SW480 (cell line): ENCODE measurements at places on chromosomes 3 and 15.

GRCh38 chr15:51094606-51095569 lies at the start of gene TNFAIP8L3:
Gene TNFAIP8L3, minus strand, starts transcription at chr15:51094906. Its CDS starts 311 bp downstream, at chr15:51094595.
- no peak for DNase-seq

DNA sequence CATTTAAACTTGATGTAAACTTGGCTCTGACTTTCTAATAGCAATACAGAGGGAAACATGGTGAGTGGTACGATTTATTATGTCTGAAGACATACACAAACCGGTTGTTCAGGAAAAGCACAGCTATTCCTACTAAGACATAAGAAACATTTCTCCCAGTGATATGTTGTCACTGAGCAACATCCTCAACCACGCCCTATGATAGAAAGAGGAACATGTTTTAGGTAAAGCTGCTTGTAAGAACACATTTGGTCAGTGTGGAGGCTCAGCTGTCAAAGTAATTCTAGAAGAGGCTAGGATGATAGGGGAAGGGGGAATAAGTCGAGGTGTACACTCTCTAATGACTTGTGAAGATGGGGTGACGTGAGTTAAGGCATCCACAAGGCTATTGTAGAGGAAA lies 42.7 kb upstream of the B3GNT5 start:
- DNase-seq = no peak

DNA sequence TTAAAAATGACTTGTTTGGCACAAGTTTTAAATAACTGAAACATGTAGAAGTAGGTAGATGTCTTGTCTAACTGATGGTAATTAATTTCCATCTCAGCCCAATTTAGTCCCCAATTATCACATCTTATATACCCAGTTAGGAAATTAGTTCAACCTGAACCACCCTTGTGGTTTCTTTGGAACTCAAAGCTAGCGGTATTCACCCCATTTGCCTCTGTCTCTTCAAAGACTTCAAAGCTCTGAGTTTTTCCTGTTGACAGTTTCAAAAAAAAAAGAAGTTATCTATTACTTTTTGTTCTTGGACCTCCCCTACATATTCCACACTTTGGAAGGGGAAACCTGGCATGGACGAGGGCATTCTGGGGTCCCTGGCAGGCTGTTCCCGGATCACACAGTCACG lies 236.5 kb downstream of the KCNMB2 start:
- no peak for DNase-seq

DNA sequence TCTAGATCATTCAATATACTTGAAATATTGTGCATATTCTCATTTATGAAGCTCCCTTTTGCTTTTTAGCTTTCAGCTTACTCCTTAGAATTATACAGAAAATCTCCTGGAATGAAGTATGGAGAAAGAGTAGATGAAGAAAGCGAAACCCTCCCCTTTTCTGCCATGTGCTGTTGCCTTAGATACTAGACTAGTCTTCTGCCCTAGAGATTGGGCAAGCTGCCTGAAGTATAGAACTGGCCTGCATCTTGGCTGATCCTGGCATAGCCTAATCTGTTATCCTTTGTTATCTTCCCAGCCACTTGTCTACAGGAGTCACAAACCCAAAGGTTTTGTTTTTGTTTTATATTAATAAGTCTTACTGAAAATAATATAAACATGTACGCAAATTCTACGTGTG lies 138.8 kb downstream of the RBPMS2 start:
- DNase-seq = no peak

DNA sequence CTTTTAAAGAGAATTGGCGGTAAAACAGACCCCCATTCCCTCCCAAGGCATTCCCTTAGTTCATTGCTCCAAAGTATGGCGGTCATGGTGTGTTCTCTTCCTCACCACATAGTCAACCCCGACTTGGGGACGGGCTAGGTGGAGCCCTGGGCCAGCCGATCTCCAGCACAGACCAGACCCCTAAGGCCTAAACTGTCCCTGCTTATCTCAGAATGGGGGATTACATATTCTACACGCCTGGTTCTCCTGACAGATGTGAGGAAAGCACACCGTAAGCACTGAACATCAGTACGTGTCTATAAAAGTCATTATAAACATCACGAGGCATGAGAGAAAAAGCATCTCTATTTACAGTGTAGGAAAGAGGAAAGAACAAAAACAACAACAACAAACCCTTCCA lies 244.5 kb upstream of the STT3B start:
- DNase-seq = no peak

DNA sequence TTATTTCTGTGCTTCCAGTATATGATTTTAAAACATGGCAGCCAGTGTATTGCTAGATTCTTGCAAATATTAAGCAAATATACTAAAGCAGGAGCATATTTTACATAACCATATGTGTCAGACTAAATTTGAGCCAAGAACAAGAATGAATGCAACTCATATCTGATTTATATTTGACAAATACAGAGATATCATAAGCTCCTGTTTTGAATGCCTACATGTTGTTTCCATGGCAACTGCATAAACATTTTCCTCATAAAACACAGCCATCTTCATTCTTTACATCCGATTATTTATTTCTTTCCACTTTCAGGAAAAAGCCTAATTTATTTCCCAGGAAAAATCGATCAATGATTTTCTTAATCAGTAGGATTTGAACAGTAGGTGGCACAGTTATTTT lies 172.2 kb upstream of the TSPAN3 start:
- no peak for DNase-seq

DNA sequence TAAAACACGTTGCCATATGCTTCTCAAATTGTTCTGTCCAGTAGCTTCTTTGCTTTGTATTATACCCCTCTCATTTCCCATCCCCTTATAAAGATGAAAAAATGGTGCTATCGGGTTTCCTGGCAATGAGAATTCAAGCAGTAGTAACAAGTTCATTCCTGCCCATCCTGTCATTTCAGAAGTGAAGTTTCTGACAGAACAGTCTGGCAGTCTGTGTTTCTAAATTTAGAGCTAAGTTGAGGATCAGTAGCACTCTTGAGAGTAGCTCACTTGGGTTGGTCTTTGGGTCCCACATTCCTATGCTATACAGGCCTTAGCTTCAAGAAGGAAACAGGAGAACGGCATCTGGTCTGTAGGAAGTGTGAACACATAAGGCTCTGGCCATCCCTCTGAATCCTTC lies 134.6 kb downstream of the GHSR start:
- DNase-seq = no peak

- DNase-seq = no peak
Observed at GRCh38 chr3:188407158-188407880, 253.4 kb downstream of the LPP start.

DNA sequence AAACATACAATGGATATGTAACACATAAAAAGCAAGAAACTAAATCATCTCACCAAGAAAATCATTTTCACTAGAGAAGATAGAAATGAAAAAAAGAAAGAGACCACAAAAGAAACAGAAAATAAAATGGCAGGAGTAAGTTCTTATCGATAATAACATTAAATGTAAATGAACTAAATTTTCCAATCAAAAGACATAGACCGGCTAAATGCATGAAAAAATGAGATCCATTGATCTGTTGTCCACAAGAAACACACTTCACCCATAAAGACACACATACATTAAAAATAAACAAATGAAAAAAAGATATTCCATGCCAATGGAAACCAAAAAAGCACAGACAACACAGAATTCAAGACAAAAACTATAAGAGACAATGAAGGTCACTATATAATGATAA lies 1771.9 kb downstream of the SI start:
- no peak for DNase-seq

DNA sequence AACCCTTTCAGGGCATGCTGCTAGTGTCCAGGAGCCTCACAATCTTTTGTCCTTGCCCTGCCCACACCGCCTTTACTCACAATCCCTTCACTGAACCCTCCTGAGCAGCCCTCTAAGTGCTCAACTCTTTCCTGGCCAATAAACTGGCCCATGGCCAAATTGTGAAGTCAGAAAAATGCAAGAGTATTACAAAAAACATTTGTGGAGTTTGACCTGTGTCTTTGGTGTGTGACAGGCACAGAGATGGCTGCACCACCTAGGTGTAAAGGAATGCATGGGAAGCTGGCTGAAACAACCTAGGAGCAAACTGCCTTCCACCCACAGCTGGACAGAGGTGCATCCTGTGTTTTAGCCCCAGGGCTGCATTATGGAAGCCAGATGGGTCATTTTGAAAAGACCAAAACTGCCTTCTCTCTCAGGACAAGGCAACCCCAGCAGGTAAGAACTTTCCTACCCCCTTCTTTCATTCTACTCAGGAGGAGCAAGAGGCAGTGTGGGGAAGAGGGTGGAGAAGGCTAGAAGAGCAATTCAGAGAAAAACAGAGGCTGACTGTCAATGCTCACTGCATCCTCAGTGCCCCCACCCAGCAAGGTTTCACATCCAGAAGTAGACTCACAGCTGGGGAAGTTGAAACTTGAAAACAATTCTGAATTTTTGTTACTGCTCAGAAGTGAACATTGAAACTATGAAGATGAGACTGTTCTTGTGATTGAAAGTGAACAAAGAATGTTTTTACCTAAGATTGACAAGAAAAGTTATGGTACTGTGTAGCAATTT lies 78.6 kb downstream of the TRIM42 start:
- no peak for DNase-seq

GRCh38 chr3:80535286-80535685 lies 767.5 kb upstream of the ROBO1 start:
- no peak for DNase-seq

GRCh38 chr15:51016615-51017014 lies 78.1 kb downstream of the TNFAIP8L3 start:
- DNase-seq = no peak

DNA sequence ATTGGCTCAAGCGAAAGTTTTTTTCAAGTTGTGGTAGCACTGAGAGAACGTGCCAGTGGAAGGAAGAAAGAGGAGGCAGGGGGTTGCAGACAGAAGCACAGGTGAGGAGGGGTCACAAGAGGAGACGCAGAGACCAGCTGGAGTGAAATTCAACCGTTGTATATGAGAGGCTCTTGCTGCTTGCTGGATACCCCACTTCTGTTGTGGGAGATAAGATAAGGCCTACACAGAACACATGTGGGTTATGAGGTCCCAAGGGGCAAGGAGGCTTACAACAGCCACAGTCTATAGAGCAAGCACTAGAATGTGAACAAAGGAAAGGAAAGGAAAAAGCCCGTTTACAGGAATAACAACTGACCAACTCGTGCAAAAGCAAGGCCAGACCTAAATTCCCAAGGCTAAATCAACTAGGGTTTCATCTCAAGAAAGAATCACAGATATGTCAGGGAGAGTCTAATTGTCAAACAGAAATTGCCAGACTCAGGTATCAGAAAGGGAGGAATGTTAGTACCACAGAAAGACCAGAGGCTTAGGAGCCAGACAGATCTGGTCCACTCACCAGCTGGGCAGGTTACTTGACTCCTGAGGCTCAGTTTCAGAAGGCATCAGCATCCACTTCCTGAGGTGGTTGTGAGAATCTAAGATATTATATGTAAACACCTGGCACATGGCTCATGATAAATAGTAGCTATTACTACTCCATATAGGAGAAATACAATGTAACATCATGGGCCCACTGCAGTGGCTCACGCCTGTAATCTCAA lies 60.9 kb downstream of the MSL2 start:
- DNase-seq = no peak

DNA sequence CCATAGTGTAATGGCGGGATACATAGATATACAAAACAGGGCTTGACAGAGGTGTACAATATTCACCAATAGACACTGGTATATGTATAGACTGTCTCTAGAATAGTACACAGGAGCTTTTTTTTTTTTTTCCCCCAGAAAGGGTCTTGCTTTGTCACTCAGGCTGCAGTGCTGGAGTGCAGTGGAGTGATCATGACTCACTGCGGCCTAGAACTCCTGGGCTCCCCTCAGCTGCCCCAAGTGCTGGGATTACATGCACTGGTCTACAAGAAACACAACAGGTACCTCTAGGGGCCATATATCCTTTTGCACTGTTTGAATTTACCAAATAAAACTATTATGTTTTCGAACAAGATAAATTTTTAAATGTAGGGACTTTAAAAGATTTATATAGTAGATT lies 12.3 kb downstream of the RHOA start:
- no peak for DNase-seq
